Right hindlimb (tissue), 1 donor: ENCODE measurements at places on chromosomes 2 and 18.

DNA sequence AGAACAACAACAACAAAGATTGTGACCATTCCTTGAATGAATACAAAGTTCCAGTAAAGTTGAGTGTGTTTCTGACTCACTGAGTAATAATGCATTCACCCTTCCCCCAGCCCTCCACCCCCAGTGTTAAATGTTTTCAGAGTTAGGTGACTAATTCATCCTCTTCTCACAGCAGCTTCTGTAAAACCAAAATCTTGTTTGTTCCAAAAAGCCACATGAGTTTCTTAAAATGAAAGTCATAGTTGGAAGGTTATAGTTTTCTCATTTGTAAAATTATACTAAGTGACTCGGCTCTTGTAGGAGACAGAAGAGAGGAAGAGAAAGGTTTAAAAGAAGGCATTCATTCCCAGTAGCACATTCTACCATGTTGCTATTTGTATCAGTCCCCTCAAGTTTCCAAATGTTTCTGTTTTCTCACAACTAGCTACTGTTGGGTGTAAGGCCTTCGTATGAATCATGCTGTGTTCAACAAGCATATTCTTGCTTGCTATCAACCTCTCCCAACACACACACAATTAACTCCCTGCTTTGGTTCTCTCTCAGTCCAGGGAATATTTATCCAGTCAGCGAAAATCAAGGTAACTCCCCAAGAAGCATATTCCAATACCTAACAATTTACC lies 75.3 kb downstream of the MBD2 start:
- DNase-seq: no peak

GRCh38 chr2:233241803-233242202 lies 9.7 kb upstream of the ATG16L1 start:
- DNase-seq: no peak

GRCh38 chr2:47486841-47487497 lies 84.0 kb downstream of the MSH2 start:
- no peak for DNase-seq

GRCh38 chr2:8954990-8955389 lies 48.5 kb downstream of the MBOAT2 start:
- DNase-seq: no peak

- no peak for DNase-seq
Observed at GRCh38 chr2:161599842-161600241, 24.4 kb upstream of the SLC4A10 start.

- no peak for DNase-seq
Observed at GRCh38 chr2:173109253-173110188, 33.9 kb downstream of the MAP3K20 start.
